ENCODE measurements at places on chromosomes 2 and 18. TPM values are rescaled to one million over a fixed set of nuclear protein-coding genes. Genes with fewer than 3 reads are reported as not detected.
A peak's percentile ranks its signal among the peaks of the same experiment; 100 is the strongest.

DNA sequence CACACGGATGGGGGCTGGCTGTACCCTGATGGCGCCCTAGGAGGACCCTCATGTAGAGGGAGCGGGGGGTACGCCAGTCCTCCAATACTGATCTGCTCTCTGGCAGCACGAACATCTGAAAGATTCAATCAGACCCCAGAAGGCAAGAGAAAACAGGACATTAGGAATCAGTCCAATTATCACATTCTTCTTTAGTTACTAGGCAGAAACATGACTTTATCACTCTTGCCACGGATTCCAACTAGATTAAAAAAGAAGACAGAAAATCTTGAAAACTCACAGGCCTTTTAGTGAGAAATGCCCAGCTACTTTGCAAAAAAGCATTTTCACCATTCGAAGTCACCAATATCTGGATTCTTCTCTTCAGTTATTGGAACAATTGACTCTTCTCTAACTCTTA, 68.4 kb downstream of the ID2 start:
- no peak for DNase-seq
- no peak overlapping the region for H3K4me3 ChIP-seq
- H3K27me3 ChIP-seq = no peaks in the 10 kb centered on the region
- peaks cover 2% of the 10 kb centered on the region for H3K36me3 ChIP-seq
- no peak overlapping the region for H3K27ac ChIP-seq
- no peaks in the 10 kb centered on the region for H3K4me1 ChIP-seq

DNA sequence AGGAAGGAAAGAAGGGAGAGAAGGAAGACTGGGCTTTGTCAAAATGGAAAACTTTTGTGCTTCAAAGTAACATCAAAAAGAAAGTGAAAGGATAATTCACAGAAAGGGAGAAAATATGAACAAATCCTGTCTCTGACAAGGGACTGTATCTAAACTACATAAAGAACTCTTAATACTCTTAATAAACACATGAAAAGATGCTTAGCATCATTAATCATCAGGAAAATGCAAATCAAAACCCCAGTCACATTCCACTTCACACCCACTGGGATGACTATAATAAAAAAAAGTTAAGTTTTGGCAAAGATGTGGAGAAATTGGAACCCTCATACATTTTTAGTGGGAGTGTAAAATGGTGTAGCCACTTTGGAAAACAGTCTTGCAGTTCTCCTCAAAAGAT, 11.8 kb upstream of the ZFP36L2 start:
- DNase-seq = no peak
- H3K4me1 ChIP-seq = no peaks in the 10 kb centered on the region
- H3K27ac ChIP-seq = no peak overlapping the region
- H3K27me3 ChIP-seq = no peaks in the 10 kb centered on the region
- no peak overlapping the region for H3K4me3 ChIP-seq

- H3K4me1 ChIP-seq = peaks cover 3% of the 10 kb centered on the region
- H3K36me3 ChIP-seq = no peaks in the 10 kb centered on the region
- peaks cover 7% of the 10 kb centered on the region for H3K27me3 ChIP-seq
- no peak for DNase-seq
- H3K4me3 ChIP-seq = no peak overlapping the region
- H3K27ac ChIP-seq = no peak overlapping the region
Measured at GRCh38 chr2:217827430-217828201, 175.2 kb downstream of the TNS1 start.

DNA sequence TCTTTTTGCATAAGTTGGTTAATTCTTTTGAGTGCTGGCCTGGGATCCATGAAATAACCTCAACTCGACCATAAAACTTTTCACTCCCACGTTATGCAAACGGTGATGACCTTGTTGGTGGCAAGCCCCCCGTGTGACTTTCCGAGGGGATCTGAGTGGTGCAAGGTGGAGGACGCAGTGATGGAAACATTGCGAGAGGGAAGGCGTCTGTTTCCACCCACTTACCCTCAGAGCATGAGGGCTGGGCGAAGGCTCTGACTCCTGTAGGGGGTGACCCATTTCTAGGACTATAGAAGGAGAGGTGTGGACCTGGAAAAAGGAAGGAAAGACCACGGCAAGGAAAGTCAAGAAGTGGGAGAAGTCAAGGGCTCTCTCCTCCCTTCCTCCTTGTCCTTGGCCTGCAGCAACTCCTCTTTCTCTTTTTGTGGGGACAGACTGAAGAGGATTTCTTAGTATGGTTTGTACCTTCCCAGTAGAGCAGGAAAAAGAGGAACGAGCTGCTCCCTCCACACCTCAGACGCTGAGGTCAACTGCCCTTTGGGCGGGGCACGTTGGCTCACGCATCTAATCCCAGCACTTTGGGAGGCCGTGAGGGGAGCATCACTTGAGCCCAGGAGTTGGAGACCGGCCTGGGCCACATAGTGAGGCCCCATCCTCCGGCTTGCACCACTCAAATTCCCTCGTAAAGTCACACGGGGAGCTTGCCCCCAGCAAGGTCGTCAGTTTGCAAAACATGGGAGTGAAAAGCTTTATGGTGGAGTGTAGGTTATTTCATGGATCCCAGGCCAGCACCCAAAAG, 15.5 kb upstream of the CD8A start:
- DNase-seq = no peak
- no peak overlapping the region for H3K4me3 ChIP-seq
- peaks cover 14% of the 10 kb centered on the region for H3K27me3 ChIP-seq
- H3K4me1 ChIP-seq = peaks cover 5% of the 10 kb centered on the region
- no peak overlapping the region for H3K27ac ChIP-seq
- no peaks in the 10 kb centered on the region for H3K36me3 ChIP-seq

DNA sequence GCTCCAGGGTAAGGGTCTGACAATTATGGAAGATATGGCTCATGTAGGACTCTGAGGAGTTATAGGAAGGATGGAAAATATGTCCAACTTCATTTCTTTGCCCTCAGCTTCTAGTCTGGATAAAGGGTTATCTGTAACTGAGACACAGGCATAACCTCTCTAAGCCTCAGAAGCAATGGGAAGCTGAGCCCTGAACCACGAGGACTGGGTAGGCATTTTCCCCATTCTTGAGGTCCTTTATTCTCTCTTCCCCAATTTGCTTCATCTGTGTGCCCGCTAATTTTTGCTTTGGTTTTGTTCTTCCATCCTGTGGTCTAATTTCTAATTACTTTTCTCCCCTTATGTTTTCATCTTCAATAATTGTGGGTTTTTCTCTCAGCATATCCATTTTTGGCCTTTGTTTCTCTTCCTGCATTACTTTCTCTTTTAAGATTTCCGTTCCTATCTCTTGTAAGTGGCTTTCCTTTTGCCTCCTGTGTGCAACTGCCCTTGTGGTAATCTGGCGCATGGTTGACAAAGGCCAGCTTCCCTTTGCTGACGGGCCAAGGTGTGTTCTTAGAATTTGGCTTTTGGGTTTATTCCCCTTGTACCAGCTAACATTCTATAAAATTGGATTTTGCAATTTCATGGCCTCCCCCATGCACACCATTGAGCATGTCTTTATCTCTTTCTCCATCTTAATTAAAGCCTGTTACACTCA, 343.8 kb downstream of the TXNL1 start:
- no peaks in the 10 kb centered on the region for H3K4me1 ChIP-seq
- H3K4me3 ChIP-seq = no peak overlapping the region
- H3K27ac ChIP-seq = no peak overlapping the region
- no peak for DNase-seq

DNA sequence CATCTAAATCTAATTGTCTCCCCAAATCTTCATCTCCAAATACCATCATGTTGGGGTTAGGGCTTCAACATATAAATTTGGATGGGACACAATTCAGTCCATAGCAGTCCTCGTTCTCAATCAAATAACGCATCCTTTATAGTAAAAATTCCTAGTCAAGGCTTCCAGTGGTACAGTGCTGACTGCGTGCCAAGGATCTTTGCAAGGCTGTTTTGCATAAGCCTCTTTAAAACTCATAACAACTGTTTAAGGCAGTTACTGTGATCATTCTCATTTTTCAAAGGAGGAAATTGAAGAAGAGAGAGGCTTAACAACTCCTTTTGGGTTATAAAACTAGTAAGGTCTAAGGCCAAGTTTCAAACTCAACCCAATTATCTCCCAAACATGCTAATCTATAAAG, 666.9 kb downstream of the NYAP2 start:
- H3K27me3 ChIP-seq = no peaks in the 10 kb centered on the region
- H3K27ac ChIP-seq = no peak overlapping the region
- peaks cover 13% of the 10 kb centered on the region for H3K4me1 ChIP-seq
- no peak overlapping the region for H3K4me3 ChIP-seq
- no peak for DNase-seq

DNA sequence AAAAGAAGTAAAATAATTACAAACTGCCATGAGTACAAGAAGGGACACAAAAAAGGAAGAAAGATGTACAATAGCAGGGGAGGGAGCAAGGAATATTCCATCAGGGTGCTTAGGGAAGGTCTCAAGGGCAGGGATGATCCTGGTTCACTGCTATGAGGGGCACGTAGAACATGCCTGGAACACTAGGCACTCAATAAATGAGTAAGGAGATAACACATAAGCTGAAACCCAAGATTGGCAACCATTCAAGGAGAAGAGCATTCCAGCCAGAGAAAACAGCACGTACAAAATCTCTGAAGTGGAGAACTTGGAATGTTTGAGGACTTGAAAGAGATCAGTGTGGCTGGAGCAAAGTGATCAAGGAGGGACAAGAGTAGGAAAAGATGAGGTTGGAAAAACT, 103.2 kb downstream of the FAM161A start:
- no peaks in the 10 kb centered on the region for H3K27me3 ChIP-seq
- H3K4me3 ChIP-seq = no peak overlapping the region
- H3K36me3 ChIP-seq = no peaks in the 10 kb centered on the region

GRCh38 chr18:55997151-55997561, 409.2 kb upstream of the TCF4 start:
- DNase-seq = no peak
- H3K27me3 ChIP-seq = no peaks in the 10 kb centered on the region
- peaks cover 17% of the 10 kb centered on the region for H3K4me1 ChIP-seq
- peak overlapping the region; percentile 19 for H3K4me3 ChIP-seq

DNA sequence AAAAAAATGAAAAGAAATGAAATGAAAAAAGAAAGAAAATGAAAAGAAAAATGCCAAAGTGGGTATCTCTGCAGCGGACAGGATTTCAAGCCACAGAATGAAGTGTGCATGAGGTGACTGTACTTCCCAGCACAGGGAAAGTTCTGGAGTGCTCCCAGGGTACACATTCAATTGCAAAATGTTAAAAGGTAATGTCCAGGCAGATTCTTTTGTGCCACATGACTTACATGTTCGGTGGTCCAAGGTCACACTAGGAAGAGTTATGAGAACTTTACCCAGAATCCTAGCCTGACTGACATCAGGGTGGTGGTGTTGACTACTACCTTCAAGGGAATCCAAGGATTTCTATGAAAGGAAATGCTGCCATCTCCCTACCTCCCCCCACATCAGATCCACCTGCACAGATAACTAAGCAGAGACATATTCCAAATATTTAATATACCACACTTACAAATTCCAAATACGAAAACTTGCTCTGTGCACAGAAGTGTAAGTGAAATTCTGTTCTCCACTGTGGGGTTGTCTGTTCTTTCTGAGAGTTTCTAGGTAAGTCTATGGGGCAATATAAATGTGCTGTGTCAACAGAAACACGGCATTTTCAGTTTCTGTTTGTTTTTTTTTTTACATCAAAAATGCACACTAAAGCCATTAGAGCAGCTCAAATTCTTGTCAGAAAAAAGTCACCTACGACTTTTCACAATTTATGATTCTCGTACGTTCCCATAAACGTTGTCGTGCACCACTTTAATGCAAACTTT, 56.6 kb downstream of the CABYR start:
- no peak overlapping the region for H3K4me3 ChIP-seq
- no peak overlapping the region for H3K27ac ChIP-seq
- no peaks in the 10 kb centered on the region for H3K27me3 ChIP-seq
- H3K36me3 ChIP-seq = peaks cover 3% of the 10 kb centered on the region
- peaks cover 12% of the 10 kb centered on the region for H3K4me1 ChIP-seq

DNA sequence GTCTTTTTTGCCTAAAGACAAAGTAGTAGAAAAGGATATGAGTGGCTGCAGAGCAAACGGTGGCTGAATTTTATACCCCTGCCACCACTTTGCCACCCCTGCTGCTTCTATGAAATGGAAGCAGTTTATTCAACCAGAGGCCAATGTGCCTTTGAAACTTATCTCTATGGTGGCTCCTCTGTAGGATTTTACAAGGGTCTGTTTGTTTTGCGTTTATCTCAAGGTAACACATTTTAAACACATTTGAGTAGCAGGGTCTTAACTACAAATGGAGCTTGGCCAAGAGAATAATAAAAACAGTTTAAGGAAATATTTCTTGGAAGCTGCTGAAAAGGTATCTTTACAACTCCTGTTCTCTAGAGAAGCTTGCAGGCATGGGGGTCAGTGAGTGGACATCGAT, 6.1 kb downstream of the ALLC start:
- H3K36me3 ChIP-seq = no peaks in the 10 kb centered on the region
- no peak overlapping the region for H3K27ac ChIP-seq
- DNase-seq = no peak
- no peaks in the 10 kb centered on the region for H3K27me3 ChIP-seq
- H3K4me3 ChIP-seq = no peak overlapping the region

DNA sequence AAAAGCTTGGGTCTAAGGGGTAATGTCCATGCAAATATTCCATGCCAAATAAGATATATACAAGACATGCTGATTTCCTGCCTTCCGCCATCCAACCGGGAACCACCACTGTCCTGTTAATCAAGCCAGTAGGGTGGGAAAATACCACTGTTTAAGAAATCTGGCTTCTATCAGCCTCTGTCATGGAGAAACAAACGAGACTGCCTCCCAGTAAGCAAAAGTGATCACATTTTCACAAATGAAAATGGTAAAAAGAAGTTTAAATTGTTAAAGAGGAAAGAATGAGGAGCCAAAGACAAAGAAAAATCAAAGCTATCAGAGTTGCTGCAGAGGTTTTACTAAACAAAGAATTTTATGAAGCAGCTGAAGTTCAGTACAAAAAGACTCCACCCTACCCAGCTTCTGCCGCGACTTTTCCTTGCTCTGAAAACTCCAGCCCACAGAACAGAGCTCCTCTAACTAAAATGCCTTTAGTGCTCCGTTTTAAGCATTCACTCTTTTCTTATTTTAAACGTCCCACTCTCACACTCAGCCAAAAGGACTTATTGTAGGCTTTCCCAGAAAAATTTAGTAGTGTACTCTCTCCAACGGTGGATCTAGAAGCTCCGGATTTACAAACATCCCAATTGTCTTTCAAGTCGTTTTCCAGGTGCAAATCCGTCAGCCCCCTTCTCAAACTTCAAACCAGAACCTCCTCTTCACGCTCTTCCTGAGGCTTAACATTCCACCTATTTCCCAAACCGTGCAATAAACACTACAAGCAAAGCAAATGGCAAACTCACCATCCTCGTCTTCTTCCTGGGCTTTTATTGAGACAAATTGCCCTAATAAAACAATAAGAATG, 613 bp downstream of the COL5A2 start:
- H3K27ac ChIP-seq = peak overlapping the region; percentile 15
- H3K36me3 ChIP-seq = no peaks in the 10 kb centered on the region
- no peaks in the 10 kb centered on the region for H3K27me3 ChIP-seq
- H3K4me1 ChIP-seq = peaks cover 7% of the 10 kb centered on the region
- peak overlapping the region; percentile 77 for H3K4me3 ChIP-seq

- H3K36me3 ChIP-seq = peaks cover 17% of the 10 kb centered on the region
- H3K4me1 ChIP-seq = no peaks in the 10 kb centered on the region
- no peak for DNase-seq
- H3K27me3 ChIP-seq = no peaks in the 10 kb centered on the region
- H3K4me3 ChIP-seq = no peak overlapping the region
- no peak overlapping the region for H3K27ac ChIP-seq
Measured at GRCh38 chr2:233772583-233772982, 5.5 kb upstream of the MROH2A start.

Gene REG1B
- polyA plus RNA-seq = not detected

Gene NAT8
- polyA plus RNA-seq = not detected

Gene TFCP2L1
- 31.0 TPM for polyA plus RNA-seq

Measured in keratinocyte (primary cell).